Dermis blood vessel endothelial cell (primary cell): ENCODE measurements at places on chromosomes 6 and 20. TPM values are rescaled to one million over a fixed set of nuclear protein-coding genes. Genes with fewer than 3 reads are reported as not detected.

Gene MYBL2
- 8.7 and 45.0 TPM in 2 replicates for total RNA-seq

Gene SALL4
- total RNA-seq = under 0.01 and 0.14 TPM in 2 replicates

Gene RSPO3
- under 0.01 and 0.19 TPM in 2 replicates for total RNA-seq

Gene EYA4
- under 0.01 and 0.09 TPM in 2 replicates for total RNA-seq

Gene C6orf15
- total RNA-seq = 0.14 TPM in 1 of 2 replicates, not detected in the other
